ENCODE measurements at places on chromosomes 3 and 15.

GRCh38 chr3:170724599-170725280 is 138.9 kb upstream of the SLC7A14 start:
- no peak for DNase-seq

- DNase-seq = peak; percentile 21
Observed at GRCh38 chr15:32844118-32844711, 126.4 kb downstream of the GREM1 start.

GRCh38 chr3:124764746-124765145 is 34.5 kb downstream of the UMPS start:
- no peak for DNase-seq

DNA sequence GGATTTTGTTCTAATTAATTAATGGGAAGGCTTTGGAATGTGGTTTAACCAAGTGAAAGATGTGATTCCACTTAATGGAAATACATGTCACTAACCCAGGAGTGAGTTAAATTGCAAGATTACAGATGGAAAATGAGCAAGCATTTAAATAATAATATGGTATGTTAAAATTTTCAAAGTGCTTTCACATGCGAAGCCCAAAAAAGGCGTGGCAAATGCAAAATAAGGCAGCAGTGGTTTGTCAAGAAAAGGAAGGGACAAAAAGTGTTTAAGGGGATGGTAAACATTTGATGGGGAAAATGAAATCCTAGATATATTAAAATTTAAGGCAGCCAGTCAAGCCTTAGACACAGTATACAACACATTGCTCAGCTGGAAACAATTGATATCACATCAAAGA is 2.9 kb downstream of the TICRR start:
- no peak for DNase-seq

- DNase-seq = no peak
Observed at GRCh38 chr3:160703974-160704373, 27.0 kb downstream of the ARL14 start.

DNA sequence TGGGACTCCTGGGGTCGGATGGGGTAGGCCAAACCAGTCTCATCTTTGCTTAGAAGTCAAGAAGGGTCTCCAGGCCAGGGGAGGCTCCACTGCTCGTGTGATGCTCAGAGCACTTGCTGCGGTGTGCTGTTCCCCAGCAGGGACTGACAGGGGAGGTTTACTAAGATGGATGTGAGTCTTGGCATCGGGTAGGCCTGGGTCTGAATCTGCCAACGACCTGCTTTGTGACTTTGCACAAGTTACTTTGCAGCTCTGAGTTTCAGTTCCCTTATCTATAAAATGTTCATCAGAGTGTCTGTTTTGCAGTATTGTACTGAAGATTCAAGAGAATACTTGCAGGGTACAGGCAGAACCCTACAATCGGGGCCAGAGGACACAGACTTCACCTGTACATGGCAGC is 17.3 kb upstream of the CDCP1 start:
- no peak for DNase-seq

GRCh38 chr3:30940740-30941139 is 46.3 kb upstream of the GADL1 start:
- no peak for DNase-seq

DNA sequence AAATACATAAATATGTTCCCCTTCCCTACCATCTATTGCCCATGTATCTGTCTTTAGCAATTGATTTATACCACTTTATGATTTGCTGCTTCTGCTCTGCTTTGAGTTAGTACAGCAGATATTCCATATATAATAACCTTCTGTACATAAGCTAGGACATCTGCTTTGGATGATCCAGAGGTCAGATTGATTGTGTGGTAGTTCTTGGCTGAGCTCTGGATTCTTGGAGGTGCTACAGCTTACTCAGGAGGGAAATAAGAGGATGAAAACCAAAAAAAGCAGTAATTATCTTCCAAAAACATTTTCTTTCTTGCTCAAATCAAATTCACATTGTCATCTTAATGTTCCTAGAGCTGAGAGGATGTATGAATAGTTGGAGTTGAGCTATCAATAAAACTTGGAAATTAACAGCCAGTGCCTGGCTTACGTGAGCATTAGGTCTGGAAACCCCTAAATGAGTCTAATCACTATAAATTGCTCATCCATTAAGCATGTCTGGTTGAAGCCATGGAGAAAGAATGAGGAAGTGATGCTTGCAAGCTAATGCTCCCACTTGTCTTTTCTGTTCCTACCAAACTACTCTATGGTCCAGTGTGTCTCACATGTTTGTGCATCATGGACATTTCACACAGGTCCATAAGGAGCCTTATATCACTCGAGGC is 36.3 kb upstream of the TMEM42 start:
- DNase-seq = no peak

Measured in germinal center (tissue), 1 donor.